ENCODE measurements at places on chromosomes 12 and 14.

DNA sequence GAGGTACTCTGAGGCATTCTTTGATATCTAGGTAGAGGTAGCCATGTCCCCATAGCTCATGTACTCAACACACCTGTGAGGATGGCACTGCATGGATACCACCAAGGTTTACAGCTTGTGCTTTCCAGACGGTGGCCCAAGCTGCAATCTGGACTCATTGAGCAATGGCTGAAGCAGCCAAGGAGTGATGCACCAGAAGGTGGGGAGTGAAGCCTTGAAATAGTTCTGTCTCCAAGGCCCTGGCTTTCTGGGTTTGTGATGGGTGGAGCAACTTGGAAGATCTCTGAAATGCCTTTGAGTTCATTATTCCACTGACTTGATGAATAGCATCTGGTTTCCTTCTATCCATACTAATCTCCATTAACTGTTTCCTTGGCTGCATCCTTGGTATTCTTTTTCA lies 290.0 kb upstream of the NOVA1 start:
- no peak for DNase-seq

DNA sequence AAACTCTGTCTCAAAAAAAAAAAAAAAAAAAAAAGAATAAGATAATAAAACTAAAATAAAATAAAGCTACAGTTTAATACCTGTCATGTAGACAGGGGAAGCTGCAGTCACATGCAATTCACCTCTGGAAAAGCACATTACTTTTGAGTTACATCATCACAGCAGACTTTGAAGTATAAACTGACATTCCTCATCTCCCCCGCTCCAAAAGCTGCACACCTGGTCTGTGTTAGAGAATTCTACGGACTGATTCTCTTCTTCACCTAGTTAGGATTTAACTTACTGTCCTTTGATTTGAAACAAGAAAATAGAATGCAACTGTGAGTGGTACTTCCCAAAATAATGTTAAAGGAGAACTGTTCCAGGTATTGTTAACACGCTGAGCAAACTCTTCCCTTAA lies 25.1 kb downstream of the SPPL3 start:
- no peak for DNase-seq

GRCh38 chr12:92753976-92754885 lies 51.4 kb downstream of the PLEKHG7 start:
- DNase-seq = no peak

DNA sequence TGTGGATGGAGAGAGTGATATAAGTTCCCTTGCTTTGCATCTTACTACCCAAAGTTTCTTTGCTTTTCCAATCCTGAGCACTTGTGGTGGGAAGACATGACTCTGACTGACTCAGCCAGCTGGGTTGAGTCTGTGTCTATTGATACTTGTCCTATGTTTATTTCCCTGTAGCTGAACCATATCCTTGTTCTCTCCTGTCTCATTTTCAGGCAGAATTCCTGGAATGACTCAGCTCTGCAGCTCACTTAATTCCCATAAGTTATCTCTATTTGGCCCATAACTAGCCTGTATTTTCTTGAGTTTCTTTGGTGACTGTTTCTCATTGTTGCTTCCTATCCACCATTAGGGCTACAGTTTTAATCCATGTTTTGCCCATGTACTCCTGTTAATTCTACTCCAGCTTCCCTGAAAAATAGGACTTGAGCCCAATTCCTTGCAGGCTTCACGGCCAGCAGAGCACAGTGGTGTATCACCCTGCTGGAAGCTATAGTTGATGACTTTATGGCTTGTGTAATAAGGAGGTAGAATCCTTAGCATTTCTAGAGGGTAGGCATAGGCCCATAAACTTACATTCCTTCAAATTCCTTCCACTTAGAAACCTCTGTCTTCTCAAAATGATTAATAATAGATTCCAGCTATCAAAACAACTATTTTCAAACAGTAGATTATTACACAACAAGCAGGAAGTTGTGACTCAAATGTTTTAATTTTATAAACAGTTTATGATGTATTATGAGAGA lies 183.1 kb downstream of the TMTC3 start:
- DNase-seq = no peak

DNA sequence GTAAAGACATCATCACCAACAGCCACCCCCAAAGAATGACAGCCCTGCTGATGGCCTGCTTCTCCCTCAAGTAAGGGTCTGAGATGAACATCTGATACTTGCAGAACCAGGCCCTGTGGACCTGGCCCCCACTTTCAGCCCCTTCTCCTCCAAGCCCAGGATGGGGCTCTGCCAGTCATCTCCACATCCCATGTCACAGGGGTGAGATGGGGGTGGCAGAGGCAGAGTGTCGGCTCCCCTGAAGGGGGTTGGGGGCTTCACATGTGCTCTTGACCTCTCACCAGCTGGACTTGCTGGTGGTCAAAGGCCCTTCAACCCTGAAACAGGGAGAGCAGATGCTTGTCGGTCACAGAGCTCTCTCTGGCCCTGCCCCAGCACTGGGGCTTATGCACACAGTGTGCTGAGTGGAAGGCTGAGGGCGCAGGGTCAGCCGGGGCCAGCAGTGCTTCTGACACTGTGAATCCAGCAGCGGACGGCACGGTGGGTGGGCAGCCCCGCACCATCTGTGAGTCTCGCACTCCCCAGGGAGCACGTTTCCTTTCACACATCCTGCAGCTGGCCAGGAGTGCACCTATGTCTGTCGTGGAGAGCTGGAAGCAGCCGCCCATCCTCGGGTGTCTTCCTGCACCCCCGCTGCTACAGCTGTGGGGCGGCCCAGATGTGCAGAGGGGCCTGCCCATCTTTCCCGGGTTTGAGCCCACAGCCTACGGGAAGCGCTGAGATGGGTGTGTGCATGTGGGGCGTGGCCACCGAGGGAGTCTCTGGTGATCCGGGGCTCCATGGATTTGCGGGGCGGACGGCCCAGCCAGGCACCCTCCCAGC lies 94.3 kb downstream of the ADGRD1 start:
- DNase-seq = no peak

DNA sequence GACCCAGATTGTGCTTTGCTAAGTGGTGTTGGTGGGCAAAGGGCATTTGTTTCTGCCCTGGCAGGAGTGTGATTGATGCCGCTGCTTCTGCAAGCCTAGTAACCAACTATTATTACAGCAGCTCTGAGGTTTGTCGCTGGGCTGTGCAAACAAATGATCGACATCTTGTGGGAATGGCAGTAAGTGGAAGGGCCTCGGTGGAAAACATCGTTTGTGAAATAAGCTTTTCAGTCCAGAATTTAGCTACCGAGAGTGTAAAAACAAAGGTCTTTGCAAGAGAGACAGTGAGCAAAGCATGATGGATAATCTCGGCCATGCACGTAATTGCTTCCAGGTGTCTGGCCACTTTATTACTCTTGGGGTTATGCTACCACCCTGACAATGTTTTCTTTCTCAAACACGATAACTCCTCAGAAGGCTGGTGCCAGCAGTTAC lies 397.7 kb upstream of the PRICKLE1 start:
- no peak for DNase-seq

GRCh38 chr14:85959063-85959462 lies 429.1 kb downstream of the FLRT2 start:
- no peak for DNase-seq

DNA sequence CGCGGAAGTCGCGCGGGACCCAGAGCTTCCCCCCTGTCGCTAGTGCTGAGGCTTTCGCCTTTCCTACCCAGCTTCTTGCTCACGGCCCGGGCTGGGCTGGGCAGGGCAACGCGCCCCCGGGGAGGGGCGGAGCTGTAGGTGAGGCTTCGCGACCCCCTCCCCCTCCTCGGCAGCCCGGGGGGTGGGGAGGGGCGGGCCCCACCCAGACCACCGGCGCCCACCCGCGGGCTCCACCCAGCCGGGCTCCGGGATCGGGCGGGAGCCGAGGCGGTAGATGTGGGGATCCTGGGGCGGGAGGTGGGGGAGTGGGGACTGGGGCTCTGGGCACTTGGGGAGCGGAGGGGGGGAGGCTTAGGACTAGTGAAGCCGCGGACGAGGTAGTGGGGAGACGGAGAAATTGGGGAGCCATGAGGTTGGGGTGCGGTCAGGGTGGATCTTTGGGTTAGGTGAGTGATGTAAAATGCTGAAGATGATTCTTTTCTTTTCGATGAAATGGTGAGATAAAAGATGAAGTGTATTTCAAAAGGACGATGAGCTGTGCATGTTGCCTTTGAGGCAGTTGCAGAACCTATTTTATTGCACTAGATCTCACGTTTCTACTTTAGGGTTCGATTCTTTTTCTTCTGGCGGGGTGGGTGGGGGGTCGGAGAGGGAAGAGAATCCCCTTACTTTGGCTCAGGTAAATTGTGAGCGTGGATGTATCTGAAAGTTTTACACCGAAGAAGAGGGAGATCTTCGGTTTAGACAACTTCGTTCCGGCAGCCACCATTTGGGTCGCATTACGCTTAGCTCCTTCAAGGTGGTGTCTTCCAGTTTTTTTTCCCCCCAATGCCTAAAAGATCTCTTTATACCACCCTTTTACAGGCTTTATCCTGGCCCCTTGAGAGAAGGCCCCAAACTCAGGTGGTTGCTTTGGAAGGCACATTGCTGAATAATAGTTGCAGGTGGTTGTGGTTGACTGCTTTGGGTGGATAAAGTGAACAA lies 619 bp downstream of the ERC1 start:
- DNase-seq = no peak

- no peak for DNase-seq
Measured at GRCh38 chr12:120261951-120262851, 3.3 kb downstream of the PXN start.

DNA sequence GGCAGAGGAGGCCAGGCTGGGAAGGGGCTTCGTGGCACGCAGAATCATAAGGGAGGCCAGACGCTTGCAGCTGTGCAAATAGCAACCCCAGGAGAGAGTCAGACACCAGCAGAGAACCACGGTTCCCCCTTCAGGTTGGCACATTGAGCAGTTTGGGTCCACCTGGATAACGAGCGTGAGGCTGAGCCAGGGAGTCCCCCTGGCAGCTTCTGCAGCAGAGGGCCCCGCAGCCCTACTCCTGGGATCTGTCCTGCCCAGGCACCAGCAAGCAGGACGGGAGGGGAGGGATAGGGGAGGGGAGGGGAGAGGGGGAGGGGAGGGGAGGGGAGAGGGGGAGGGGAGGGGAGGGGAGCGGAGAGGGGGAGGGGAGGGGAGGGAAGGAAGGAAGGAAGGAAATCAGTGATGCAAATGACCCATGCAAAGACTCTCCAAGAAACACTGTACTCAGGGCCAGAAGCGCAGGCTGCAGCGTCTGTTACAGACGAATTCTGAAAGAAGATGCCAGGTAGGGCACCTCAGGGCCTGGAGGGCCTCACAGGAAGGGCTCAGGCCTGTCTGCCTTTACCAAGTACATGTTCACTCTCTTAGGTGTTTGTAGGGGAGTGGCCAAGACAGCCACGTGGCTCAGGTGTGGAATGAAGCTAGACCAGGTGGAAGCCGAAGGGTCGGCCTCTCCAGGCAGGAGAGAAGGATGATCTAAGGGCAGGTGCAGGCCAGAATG lies 32.3 kb upstream of the MMP17 start:
- DNase-seq = no peak

DNA sequence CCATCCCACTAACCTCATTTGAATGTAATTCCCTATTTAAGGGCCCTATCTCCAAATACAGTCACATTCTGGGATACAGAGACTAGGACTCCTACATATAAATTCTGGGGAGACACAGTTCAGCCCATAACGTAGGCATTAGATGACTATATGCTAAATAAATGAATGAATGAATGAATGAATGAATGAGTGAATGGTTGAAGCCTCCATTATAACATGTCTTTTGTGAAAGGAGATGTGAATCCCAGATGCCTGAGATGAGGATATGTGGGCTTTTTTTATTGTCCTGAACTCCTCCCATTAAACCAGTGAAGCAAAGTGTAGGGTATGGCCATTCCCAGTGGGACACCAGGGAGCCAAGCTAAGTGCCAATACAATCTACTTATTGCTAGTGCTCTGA lies 20.5 kb upstream of the TMEM233 start:
- DNase-seq = no peak

DNA sequence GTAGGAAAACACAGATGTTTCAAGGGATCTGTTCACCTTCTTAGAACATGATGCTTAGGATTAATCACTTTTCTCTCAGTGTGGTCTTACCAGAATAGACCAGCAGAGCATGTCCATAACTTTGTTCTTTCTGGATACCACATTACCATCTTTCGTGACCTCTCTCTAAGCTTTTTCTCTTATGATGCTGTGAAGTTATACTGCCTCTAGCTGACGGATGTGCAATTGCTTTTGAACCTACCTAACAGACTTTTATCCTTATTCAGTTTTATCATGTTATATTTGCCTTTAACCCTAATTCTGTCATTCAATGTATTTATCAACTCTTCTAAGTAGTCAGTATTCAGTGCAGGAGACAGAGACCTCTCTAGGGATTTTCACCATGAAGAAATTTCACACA lies 246.7 kb downstream of the DACT1 start:
- DNase-seq = no peak

DNA sequence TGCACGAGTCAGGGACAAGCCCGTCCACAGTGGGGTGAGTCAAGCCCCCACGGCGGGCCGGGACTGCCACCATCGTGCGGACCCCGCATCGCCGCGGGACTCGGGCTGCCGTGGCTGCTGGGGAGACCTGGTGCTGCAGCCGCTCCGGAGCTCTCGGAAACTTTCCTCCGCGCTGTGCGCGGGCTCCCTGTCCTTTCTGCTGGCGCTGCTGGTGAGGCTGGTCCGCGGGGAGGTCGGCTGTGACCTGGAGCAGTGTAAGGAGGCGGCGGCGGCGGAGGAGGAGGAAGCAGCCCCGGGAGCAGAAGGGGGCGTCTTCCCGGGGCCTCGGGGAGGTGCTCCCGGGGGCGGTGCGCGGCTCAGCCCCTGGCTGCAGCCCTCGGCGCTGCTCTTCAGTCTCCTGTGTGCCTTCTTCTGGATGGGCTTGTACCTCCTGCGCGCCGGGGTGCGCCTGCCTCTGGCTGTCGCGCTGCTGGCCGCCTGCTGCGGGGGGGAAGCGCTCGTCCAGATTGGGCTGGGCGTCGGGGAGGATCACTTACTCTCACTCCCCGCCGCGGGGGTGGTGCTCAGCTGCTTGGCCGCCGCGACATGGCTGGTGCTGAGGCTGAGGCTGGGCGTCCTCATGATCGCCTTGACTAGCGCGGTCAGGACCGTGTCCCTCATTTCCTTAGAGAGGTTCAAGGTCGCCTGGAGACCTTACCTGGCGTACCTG lies 1.1 kb downstream of the PDE3A start:
- DNase-seq = peak; percentile 88

DNA sequence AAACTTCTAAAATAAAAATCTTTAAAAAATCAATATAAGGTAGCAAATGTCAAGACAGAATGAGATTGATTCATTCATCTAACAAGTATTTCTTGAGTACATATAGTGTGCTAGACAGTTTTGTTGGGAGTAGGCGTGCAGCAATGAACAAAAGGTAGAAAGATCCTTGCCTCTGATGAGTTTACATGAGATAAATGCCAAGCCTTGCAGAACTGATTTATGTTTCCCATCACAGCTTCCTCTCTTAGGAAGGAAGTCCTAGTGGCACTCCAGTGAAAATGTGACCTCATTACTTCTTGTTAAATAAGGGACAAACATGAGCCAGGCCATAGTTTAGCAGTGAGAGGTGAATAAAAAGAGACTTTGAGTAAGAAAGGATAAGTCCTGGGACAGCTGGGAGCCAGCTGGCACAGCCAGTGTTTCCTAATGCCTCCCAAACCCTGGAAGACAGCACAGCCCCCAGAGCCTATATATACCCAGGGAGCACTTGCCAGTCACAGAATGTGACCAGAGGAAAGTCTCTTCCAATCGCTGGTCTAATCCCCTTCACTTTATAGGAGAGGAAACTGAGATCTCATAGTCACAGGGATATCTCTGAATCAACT lies 4.7 kb upstream of the COCH start:
- no peak for DNase-seq

GRCh38 chr12:15662983-15663659 lies 126.1 kb downstream of the EPS8 start:
- DNase-seq = no peak
